ENCODE measurements at places on chromosomes 2 and 18.
A peak's percentile ranks its signal among the peaks of the same experiment; 100 is the strongest.

GRCh38 chr2:121608967-121609366, 40.3 kb downstream of the CLASP1 start:
- no peak for DNase-seq

- no peak for DNase-seq
Measured at GRCh38 chr2:239224955-239225354, 175.9 kb downstream of the HDAC4 start.

DNA sequence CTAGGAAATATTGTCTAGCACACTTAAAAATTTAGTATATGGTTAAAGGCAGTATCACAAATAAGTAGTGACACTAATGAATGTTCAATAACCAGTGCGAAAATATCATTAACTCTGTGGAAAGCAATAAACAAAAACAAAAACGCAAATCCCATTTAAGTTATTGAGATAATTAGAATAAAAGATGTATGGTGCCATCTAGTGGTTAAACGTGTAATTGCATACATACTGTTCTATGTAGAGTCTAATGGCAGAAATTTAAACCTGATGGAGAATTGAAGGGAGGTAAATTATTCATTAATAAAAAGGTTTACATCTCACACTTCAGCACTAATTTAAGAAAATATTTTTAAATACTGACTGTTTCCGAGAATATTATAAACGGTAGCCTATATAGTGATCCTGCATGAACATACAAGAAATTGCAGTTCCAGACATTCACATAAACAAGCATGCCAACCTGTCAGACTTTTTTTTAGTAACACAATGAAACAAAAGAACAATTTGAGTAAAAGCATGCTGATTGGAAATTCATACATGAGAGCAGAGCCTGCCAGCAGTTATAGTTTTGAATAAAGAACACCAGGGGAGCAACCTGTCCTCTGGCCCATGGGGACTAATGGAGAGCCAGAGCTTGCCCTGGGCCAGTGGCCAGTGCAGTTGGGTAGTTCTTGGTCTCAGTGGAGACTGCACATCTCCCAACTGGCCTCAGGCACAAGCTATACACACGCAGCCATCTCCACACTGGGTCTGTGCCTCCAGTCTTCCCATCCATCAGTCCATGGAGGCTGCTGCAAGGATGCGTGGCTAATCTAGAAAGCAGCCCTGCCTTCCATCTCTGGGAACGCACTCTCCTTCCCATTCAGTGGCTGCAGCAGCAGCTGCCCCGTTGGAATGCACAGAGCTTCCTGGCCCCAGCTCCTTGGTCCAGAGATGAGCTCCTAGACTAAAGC, 28.0 kb downstream of the GCG start:
- DNase-seq, result peak; percentile 68

- DNase-seq, result no peak
Measured at GRCh38 chr2:46711156-46711555, 204.4 kb downstream of the MCFD2 start.

DNA sequence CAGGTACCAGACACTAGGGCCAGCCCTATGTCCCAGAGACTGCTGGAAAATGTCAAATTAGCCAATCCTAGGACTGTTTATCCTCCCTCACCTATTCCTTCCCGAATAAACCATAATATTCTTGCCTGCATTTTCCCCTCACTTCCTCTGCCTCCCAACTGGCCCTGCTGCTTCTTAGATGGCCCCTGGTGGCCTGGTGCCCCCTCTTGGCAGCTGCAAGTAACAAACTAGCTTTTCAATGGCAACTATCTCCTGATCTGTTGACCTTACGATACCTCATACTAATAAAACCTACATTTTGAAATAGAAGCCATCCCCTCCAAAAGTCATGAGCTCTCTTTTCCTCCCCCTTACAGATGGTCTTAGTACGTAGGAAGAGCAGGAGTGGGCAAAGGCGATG, 132.0 kb downstream of the ALPK2 start:
- DNase-seq, result no peak

GRCh38 chr2:197873293-197873701, 68.9 kb downstream of the PLCL1 start:
- DNase-seq, result no peak

DNA sequence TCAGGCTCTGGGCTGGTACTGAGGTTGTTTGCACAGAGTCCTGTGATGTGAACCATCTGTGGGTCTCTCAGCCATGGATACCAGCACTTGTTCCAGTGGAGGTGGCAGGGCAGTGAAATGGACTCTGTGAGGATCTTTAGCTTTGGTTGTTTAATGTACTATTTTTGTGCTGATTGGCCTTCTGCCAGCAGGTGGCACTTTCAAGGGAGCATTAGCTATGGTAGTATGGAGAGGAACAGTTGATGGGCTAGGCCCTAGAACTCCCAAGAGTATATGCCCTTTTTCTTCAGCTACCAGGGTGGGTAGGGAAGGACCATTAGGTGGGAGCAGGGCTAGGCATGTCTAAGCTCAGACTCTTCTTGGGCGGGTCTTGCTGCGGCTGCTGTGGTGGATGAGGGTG, 257.0 kb upstream of the GYPC start:
- peak; percentile 37 for DNase-seq

DNA sequence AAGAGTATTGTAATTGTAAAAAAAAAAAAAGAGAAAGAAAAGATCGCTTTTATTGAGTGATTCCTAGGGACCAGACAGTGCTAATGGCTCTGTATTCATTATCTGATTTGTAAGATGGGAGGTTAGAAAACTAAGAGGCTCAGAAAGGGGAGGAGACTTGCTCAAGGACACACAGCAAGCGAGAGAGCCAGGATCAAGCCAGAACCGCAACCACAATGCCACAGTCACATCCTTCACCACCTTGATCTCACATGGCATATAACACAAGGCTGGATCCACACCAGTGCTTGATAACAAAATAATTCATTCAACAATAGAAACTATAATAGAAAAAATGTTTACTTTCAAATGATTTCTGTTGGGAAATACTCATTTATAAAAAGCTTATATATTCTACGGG, 37.5 kb downstream of the TFCP2L1 start:
- DNase-seq, result peak; percentile 82

- DNase-seq, result no peak
Measured at GRCh38 chr2:166969486-166969885, 81.2 kb downstream of the XIRP2 start.

- no peak for DNase-seq
Measured at GRCh38 chr2:136718273-136718672, 47.1 kb upstream of the THSD7B start.

DNA sequence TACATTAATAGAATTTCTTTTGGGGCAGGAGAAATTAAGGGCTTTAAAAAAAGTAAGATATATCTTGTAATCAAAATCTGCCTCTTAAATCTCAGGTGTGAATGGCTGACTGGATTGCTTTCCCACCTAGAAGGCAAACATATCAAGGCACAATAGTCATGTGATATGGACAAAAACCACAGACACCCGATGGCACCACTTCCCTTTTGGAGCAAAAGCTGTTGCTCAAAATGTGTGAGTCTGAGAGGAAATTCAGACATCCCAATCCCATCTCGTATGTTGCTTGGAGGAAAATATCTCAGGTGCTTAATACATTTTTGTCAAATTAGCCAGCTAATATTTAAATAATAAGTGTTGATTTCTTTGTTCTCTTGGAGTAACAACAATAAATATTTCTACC, 120.7 kb downstream of the KCNF1 start:
- DNase-seq, result no peak

DNA sequence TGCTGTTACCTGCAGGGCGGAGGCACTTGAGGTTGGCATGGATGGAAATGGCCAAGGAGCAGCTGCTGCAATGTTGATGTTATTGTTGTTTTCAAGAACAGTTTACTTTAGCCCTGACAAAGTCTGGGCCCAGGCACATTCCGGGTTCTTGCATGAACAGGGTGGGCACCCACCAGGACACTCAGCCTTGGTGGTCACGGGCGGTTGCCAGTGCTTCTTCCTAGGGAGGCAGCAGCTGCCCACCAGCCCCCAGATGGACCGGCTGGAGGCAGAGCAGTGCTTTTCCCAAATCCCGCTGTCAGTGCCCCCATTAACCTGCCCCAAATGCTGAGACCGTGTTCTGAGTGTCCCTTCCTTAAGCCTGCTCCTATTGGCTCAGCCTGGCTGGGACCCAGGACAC, 38.5 kb upstream of the B3GNT7 start:
- no peak for DNase-seq

DNA sequence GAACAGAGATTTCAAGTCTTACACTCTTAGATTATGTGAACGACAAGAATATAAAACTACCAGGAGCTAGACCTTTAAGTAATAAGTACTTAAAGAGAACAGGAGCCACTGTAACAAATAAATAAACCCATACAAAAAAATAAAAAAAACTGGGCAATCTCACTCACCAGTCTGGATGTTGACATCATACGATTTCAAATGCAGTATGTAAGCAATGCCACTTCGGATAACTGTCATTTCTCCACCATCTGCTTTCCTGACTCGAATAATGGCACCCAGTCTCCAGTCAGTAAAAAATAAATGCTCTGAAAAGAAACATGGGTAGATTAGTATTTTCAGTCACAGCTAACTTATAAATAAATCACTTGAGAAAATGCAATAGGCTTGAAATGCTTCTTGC, 115.1 kb downstream of the LRP2 start:
- no peak for DNase-seq

DNA sequence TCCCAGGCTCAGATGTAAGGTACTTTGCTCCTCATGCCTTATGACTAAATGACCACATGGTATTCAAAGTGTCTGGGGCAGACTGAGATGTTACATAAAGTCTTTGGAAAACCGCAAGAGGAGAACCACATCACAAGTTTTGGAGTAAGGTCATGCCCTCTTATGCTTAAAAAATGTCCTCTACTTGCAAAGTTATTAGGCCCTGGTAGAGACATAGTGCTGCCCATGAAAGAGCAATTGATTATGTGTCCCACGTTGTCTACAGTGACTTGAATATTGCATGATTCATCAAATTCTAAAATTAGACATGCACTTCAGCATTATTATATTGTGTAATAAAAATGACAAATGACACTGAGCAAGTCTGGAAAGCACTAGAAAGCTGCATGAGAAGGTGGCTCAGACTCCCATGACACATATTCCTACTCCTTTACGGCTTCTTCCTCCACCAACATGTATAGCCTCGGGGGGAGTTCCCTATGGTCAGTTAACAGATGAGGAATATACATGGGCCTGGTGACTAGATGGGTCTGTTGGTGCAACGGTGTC, 602.6 kb upstream of the VRK2 start:
- DNase-seq, result no peak

GRCh38 chr2:152379089-152379488, 44.1 kb downstream of the FMNL2 start:
- no peak for DNase-seq

DNA sequence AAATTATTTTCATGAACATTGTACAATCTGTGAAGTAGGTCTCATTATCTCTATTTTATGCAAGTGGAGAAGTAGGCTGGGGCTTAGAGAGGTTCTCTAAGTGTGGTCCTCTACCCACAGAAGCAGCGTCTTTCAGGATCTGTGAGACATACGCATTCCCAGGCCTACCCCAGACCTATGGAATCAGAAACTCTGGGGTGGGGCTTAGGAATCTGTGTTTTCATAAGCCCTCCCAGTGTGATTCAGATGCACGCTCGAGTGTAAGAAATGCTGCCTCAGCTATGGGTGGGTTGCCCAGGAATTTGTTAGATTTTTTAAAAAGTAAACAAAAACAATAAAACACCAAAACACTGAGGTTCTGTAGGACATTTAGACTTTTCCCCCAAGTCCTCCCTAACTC, 14.8 kb upstream of the ZAP70 start:
- no peak for DNase-seq

DNA sequence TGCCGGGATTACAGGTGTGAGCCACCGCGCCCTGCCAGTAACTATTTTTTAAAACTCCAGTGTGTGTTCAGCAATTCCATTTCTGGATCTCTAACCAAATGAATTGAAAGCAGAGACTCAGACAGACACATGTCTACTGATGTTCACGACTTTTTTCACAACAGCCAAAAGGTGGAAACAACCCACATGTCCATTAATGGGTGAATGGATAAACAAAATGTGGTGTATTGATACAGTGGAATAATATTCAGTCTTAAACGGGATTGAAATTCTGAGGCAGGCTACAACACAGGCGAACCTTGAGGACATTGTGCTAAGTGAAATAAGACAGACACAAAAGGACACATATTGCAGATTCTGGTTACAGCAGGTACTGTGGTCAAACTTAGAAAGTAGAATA, 55.0 kb downstream of the DDX1 start:
- no peak for DNase-seq

- DNase-seq, result no peak
Measured at GRCh38 chr18:46167971-46168370, 63.8 kb downstream of the HAUS1 start.

GRCh38 chr2:102764083-102764482, 2.3 kb downstream of the TMEM182 start:
- no peak for DNase-seq

DNA sequence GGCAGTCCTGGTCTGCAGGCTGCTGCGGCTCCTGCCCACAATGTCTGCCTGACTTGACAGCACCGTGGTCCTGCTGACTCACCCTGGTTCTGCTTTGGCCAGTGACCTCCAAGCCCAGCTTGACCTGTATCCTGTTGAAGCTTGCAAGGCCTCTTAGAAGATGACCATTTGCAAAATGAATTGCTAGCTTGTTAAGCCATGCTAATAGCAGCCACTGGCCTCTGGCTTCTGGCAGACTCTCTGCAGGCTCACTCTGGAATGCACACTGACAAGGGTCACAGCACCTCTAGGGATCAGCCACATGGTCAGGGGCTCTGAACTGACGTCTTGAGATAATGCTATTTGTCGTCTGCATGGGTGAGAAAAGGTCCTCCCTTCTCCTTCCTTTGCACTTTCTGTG, 25.9 kb downstream of the CNGA3 start:
- no peak for DNase-seq

GRCh38 chr2:148013876-148014275, 6.7 kb downstream of the ORC4 start:
- no peak for DNase-seq

GRCh38 chr2:17107151-17107550, 411.1 kb downstream of the RAD51AP2 start:
- DNase-seq, result no peak

DNA sequence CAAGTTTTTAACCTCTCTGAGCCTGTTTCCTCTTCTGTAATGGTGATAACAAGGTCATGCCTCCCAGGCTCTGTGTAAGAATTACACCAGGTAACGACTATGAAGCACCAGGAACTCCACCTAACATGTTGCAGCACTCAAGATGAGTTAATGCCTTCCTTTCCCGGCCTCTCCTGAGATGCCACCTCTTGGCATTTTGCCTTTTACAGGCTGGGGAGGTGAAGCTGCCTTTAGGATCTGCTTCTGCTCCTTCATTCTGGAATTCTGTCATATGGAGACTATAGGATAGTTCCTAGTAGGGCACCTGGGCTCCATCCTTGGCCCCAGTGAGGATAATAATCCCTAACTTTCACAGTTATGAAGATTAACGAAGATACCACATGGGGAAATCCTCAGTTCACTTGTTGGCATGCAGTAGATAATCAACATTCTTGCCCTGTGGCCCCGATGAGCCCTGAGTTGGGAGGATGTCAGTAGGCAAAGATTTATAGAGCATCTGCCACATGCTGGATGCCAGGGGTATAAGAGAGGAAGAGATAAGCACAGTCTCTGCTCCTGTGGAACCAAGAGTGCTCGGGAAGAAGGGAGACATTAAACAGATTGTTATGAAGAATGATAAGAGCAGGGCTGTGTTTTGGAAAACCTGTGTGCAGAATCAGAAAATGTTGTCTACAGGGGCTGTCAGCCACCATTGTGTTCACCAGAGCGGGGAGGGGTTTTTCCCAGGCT, 43.9 kb upstream of the KCNF1 start:
- DNase-seq, result no peak
